Activated gamma-delta T cell (primary cell): ENCODE measurements at places on chromosomes 2 and 18.

DNA sequence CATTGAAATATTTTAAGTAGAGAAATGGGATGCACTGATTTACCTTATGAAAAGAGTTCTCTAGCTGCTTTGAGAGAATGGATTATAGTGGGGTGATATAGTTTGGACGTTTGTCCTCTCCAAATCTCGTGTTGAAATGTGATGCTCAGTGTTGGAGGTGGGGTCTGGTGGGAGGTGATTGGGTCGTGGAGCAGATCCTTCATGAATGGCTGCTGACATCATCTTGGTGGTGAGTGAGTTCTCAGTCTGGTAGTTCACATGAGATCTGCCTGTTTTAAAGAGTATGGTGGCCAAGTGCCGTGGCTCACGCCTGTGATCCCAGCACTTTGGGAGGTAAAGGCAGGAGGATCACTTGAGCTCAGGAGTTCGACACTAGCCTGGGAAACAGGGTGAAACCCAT, 58.7 kb upstream of the SH3RF3 start:
- DNase-seq: no peak

DNA sequence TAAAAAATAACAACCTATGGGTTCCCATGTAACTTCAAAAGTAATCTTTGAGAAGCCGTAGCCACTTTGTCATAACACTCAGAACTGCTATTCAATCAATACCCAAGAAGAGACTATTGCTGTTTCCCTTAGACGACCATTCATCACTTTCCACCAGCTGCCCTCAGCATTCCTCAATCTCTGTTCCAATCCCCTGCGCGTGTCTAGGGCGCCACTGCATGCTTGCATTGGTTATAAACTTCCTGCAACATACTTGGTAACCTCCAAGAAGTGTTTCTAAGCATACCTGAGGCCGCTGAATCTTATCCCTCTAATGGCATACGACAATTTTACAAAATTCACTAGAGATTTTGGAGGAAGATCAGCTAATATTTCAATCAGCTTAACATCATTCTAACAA, 134.2 kb downstream of the LAMA1 start:
- DNase-seq: no peak

- no peak for DNase-seq
These were observed 1337.2 kb upstream of the NXPH2 start for GRCh38 chr2:140117386-140117785.

DNA sequence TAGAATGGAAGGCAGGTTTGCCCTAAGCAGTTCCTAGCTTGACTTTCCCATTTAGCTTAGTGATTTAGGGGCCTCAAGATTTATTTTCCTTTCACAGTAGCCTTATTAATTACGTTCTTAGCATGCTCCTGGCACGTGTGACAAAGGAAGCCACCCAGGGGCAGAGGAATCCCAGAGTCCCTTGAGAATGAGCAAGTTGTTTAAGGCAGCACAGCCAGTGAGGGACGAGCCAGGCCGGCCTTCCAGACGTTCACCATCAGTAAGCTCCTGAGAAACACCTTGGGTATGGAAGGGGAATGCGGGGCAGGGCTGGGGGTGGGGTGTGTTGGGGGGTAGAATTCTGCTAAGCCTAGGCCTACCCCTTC, 76.3 kb downstream of the SOWAHC start:
- no peak for DNase-seq

DNA sequence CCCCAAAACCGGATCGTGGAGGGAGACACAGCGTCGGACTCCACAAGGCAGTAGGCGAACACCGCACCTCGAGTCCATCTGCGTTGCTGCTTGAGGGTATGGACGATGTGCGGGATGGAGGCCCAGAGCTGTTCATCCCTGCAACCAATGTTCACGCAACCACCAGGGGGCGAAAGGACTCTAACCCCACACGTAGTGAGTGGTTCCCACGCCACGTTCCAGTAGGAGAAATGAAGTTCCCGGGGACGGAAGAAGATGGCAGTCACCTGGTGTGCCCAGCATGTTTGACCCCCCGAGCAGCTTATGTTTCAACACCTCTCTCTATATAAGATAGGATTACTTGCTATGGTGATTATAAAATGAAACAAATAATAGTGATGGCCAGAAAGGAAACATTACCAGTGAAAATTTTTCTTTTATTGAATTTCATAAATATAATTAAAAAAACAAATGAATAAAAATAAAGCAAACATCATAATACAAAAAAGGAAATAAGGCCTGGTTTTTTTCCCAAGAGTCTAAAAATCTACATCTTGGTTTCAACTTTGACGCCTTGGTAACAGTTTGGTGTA, 184.3 kb downstream of the SH3BP4 start:
- no peak for DNase-seq

DNA sequence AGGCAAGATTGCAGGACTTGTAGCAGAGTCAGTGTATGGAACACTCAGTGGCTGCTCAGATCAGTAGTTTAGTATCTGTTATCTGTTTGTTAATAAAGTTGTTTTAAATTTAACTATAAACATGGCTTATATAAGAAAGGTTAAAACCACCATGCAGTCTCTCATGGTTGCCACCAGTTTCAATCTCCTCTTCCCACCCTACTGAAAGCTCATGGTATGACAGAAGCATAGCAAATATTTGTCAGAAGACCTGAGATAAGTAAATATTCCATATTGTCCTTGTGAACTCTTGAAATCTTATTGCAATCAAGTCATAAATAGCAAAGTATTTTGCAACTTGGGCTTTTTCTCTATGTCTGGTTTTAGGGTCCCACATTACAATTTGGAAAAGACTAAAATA, 2.1 kb upstream of the COL5A2 start:
- DNase-seq: no peak

GRCh38 chr2:56086336-56086735, 97.5 kb upstream of the CCDC85A start:
- no peak for DNase-seq

DNA sequence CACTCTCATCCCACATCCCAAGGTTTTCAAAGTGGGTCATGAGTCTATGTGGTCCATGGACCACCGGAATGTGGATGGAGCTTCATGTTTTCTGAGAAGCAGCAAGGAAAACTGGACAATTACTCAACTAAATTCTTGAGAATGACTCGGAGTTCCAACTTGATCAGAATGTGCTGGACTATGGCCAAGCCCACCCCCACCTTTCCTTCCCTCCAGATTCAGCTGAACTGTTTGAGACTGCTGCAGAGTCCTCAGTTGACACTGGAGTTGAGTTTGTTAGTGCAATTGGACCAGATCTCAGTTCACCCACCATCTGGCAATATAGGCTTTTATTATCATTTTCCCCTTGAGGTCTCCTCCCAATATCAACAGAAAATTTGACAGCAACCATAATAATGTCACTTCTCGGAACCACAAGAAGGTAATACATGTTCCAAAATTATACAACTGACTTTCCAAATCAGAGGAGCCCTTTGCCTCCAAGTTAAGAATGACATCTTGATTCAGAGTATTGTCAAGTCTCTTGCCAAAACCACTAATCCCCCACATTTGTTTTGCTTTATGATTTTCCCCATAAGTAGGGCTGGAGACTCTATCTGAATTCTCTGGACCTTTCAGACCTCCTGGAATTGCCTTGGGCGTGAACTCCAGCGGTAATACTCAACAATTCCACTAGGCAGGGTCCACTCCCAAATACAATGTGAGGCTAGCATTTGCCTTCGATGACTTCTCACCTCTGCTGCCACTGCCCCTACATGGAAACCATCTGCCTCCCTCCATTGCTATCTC, 8.8 kb downstream of the COL4A4 start:
- DNase-seq: no peak

- DNase-seq: no peak
These were observed 256.8 kb downstream of the RNF152 start for GRCh38 chr18:61635901-61636528.

- DNase-seq: no peak
These were observed 852.6 kb downstream of the DPP10 start for GRCh38 chr2:115294999-115295398.

DNA sequence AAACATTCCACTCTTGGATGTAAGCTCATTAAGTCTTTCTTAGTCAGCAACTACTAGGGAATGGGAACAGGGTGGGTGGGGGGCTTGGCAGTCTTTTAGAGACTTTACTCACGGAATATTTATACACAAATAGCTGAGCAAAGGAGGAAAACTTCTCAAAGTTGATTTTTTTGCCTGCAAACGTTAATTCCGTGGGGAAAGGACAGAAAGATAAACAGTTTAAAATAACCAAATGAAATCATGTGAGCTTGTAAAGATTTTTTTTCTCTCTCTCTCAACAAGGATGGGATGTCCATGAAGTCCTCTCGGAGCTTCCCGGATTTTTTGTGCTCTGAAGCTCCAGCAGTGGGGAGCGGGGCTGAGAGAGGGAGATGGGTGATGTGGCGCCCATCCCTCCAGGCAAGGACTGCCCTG, 32.2 kb upstream of the MAT2A start:
- DNase-seq: no peak

- no peak for DNase-seq
These were observed 18.3 kb upstream of the CXCR4 start for GRCh38 chr2:136135921-136136906.

DNA sequence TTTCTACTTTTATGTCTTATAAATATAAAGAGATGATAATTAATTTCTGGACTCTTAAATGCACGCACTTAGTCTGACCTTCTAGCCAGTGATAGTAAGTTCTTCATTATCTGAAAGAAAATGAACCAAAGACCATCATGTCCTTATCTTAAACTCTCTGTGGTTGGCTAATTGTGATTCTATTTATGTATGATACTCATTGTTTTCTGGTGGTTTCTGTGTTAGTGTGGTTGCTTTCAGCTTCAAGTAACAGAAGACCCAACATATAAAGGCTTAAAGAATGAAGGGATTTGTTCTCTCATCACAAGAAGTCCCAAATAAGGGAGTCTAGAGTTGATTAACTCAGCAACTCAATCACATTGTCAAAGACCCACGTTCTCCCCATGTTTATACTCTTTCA, 225.2 kb upstream of the TANK start:
- DNase-seq: no peak

GRCh38 chr2:112824694-112825085, 11.9 kb downstream of the IL1B start:
- DNase-seq: no peak

GRCh38 chr2:165373278-165374010, 96.1 kb upstream of the CSRNP3 start:
- no peak for DNase-seq

DNA sequence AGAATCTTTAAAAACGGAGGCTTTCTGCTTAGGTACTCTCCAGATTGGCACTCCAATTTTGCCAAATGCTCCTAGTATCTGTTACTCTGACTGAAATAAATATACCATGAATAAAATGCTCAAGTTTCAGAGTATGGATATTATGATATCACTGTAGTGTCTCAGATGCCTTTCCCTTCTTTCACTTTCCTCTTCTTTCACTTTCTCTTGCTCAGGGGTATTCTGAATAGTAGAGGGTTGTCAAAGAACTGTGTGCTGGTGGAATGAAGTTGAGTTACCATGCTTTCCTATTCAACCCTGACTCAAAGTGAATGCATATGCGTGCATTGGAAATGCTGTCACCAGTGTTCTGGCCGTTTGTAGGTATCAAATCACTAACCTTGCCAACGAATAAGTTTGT, 1015.2 kb upstream of the FANCL start:
- DNase-seq: no peak

- no peak for DNase-seq
These were observed 331.6 kb downstream of the KCNS3 start for GRCh38 chr2:18209934-18210639.

GRCh38 chr2:188278388-188279092, 13.1 kb upstream of the GULP1 start:
- DNase-seq: no peak

GRCh38 chr2:42156721-42157120, 12.4 kb upstream of the EML4 start:
- DNase-seq: no peak

DNA sequence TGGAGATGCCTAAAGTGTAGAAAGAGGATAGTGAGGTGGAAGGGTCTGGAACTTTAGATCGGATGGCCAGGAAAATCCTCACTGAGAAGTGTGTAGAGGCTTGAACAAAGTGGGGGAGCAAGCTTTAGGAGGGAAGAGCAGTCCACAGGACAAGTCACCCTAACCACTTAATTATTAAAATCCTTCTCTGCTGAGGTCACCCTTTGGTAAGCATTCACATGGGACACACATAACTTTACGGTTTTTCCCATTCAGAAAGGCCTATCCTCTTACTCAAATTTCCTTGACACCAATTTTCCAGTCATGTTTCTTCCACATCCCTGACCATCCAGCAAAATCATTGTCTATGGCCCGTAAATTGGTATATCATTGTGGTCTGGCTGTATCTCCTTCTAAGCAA, 31.0 kb upstream of the ZEB2 start:
- DNase-seq: no peak

DNA sequence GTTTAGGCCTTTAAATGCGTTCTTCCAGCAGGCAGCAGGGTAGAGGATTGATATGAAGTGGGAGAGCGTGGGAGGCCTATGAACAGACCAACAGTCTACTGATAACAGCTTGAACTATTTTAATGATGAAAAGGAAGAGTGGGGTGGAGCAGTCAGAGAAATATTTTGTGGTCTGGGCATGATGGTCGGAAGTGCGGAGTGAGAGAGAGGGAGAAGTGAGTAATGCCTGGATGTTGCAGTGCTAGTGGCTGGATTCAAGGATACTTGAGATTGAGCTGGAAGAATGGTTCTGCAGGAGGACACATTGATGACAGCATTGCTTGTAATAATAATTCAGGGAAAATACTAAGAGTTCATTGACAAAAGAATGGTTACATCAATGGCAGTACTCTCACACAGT, 151.0 kb upstream of the DAPL1 start:
- no peak for DNase-seq

DNA sequence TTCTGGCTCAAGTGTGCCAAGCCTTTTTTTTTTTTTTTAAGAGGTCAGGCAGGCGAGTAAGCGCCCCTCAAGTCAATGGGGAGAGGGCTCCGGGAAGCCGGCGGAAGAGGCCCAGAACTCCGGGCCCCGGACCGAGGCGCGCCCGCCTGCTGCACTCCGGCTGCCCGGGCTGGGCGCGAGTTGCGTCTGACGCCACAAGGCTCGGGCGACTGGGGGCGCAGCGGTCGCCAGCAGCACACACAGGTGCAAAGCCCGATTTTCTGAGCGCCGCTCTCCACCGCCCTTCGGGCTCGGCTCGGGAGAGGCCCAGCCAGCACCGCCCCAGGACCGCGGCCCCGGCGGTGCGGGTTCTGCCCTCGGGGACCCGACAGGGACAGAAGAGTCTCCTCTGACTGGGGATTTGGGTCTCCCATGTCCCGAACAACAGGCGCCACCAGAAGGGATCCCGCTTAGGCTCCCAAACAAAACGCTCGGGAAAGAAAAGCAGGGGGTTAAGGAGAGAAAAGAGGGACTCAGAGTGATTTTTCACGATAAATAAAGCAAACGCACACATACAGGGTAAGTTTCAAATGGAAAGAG, 787 bp downstream of the ERBB4 start:
- DNase-seq: no peak

DNA sequence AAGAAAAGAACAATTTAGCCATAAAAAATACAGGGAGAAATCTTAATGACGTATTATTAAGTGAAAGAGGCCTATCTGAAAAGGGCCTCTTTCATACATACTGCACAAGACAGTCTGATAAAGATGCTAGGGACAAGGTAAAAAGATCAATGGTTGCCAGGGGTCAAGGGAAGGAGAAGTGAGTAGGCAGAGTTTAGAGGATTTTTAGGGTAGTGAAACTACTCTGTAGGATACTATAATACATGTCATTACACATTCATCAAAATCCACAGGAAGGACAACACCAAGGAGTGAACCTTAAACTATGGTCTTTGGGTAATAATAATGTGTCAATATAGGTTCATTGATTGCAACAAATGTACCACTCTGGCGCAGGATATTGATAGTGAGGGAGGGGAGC, 289.3 kb downstream of the FSIP2 start:
- no peak for DNase-seq

GRCh38 chr2:143704451-143705106, 575.4 kb downstream of the ARHGAP15 start:
- no peak for DNase-seq

- DNase-seq: no peak
These were observed 304.5 kb downstream of the EIPR1 start for GRCh38 chr2:3073041-3073595.
